ENCODE measurements at places on chromosomes 7 and 10. TPM values are rescaled to one million over a fixed set of nuclear protein-coding genes. Genes with fewer than 3 reads are reported as not detected.

DNA sequence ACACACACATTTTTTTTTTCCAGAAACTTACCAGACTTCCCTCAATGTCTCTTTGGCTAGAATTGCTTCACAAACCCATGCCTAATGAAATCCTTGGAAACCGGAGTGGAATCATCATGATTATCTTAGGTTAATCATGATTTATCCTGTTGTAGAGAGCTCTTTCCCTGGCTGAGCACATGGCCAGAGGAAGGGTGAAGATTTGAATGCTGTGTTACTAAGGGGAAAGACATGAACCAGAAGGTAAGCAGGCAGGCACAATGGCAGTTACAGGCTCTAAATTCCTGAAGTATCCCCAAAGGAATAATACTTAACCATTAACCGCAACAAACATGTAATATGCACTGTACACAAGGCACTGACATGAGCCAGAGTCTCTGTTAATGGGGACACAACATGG lies 4.1 kb upstream of the RNF148 start:
- DNase-seq, result no peak

- DNase-seq, result no peak
Observed at GRCh38 chr7:47992446-47992845, 13.0 kb upstream of the HUS1 start.

DNA sequence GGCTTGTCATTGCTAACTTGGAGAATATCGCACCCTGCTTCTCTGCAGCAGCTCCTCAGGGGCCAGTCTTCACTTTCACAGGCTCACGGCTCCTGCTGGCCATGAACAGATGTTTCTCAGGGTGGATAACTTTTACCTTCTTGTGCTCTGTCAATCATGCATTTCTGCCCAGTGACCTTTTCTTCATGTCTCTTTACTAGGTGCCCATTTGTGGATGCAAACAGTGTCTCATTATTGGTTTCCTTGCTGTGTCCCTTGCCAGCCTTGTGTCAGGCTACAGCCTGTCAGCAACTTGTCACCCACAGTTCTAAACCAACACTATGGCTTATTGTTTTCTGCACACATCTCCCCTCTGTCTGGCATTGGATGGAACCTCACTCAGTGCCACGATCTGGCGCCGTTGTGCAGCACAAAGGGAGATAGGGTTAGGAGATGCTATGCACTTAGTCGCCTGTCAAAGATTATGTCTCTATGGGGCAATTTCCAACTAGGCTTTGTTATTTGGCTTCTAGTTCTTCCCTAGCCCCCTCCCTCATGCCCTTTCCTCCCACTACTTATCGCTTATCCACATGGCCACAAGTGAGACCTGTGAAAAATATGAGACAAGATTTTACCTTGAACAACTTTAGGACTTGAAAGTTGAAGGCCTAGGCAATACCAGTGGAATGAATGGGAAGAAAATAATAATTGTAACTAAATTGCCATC lies 45.7 kb upstream of the NXPH1 start:
- DNase-seq, result no peak

- no peak for DNase-seq
Observed at GRCh38 chr7:104123786-104124185, 84.0 kb downstream of the ORC5 start.

DNA sequence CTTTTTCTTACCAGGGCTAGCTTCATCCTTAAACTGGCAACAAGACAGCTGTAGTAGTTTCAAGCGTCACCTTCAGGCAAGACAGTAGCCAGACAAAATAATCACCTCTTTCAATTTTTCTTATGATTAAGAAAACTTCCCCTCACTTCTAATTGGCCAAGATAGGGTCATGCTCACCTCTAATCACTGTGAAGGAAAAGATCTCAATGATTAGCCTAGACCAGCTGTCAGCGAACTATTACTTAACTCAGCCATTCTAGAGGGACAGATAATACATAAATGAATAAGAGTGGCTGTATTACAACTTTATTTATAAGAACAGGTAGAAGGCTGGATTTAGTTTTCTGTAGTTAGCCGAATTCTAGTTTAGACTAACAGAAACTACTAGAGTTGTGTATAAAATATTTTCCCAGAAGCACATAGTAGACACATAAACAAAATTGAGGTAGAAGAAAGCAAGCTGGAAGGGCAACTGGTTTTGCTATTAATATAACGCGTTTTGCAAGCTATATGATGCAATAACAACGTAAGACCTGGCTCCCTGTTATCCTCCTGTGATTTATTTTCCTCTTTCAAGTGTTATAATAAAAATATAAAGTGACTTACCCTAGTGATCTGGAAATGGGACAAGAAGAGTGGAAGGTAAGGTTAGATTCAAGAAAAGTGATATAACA lies 64.3 kb downstream of the ELAPOR2 start:
- no peak for DNase-seq

- DNase-seq, result peak; percentile 22
Observed at GRCh38 chr10:113736576-113736975, 14.9 kb upstream of the PLEKHS1 start.

DNA sequence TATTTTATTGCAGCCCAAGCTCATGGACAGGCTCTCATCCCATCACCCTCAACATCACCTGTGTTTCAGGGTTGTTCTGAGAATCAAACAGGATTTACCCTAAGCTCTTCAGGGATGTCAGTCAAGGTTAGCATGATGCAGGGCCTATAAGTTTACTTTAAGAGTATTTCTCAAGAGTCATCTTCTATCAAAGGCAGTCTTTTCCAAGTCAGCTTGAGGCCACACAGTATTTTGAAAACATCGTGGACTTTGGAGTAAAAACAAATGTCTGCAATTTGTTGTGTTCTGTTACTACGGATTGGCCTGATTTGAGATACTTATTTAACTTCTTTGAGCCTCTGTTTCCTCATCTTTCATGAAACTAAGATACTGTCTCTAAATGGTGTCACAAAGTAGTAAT lies 42.0 kb upstream of the NRP1 start:
- DNase-seq, result no peak

GRCh38 chr7:24916463-24917040 lies 63.4 kb downstream of the OSBPL3 start:
- DNase-seq, result no peak

DNA sequence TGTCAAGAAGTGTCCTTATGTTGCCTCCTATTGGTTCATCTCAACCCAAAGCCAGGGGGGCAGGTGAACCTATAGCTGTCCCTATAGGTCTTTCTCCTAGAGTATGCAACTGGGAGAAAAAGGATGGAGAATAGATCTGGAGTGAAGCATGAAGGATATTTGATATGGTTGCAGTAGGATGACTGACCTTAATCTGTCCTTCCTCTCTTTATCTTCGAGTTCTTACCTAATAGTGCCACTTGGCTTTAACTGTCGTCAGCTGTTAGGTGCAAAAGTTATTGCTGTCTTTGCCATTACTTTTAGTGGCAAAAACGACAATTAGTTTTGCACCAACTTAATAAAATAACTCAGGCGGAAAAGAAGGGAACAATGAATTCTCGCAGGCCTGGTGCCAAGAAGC lies 196.0 kb downstream of the GALNT17 start:
- no peak for DNase-seq

GRCh38 chr10:60423920-60424319 lies 34.2 kb upstream of the ANK3 start:
- no peak for DNase-seq

- peak; percentile 40 for DNase-seq
Observed at GRCh38 chr7:97982647-97983046, 7.3 kb downstream of the OCM2 start.

DNA sequence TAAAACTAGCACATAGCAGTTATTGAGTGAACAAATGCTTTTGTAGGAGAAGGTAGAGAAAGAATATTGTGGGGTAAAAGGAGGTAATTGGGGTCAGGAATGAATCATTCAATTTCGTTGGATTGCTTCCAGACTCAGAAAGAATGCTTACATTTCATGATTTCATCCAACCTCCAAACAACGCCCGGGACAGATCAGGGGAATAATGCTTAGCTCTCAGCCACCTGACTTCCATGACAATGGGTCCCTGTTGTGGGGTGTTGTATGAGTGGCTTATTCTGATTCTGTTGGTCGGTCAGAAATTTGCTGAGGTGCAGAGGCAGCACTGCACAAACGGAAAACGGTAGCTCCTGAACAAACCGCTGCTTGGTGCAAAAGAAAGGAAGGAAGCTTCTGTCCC lies 24.0 kb upstream of the INPP5F start:
- DNase-seq, result no peak

GRCh38 chr10:88616250-88616977 lies 29.9 kb downstream of the LIPJ start:
- DNase-seq, result no peak

GRCh38 chr7:351256-351655 lies 61.3 kb downstream of the FOXL3 start:
- DNase-seq, result peak; percentile 42

- no peak for DNase-seq
Observed at GRCh38 chr7:3408814-3409595, 108.0 kb downstream of the SDK1 start.

DNA sequence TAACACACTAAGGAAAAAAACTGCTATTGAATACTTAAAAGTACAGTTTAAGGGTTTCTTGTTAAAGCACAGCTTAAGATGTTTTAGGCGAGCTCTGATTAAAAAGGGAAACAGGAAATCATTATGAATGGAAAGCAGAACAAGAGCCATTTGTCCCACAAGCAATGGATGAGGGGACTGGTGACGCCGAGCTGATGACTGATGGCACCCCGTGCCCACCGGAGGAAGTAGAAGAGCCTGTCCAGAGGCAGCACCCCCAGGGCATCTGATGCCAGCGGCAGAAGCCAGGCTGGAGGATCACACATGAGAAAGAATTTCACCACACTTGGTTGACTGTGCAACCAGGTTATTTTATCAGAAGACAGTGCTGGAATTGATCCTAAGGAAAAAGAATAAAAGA lies 15.0 kb upstream of the INSIG1 start:
- DNase-seq, result no peak

GRCh38 chr10:103244666-103245271 lies 918 bp upstream of the RPEL1 start:
- peak; percentile 57 for DNase-seq

- peak; percentile 81 for DNase-seq
Observed at GRCh38 chr10:61463035-61463909, 10.1 kb upstream of the TMEM26 start.

DNA sequence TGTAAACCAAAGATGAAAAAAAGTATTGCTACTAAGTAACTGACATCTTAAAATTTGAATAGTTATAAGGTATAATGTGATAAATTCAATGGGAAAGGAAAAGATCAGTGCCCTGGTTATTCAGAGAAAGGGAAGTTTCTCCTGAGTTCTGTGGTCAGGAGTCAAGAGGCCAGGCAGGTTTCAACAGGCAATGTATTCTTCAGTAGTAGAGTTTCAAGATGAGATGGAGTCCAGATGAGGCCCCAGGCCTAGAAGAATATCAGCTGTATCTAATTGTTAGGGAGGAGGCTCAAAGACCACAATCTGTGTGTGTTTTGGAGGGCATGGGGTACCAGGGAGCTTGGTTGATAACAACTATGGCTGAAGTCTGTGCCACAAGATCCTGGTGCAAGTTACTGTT lies 101.4 kb upstream of the DLX6 start:
- no peak for DNase-seq

DNA sequence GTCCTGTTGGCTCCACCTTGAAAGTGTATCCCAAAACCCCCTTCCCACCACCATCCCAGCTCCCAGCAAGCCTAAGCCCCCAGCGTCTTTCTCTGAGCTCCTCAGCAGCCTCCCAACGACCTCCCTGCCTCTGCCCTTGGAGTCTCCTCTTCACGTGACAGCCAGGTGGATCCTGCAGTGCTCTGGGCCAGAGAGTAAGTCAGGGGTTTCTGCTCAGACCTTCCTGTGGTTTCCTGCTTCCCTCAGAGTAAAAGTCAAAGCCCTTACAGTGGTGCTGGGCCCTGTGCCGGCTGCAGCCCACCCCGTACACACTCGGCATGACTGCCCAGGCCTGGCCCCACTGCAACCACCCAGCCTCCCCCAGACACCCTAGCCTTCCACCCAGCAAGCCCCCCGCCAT lies 51.9 kb downstream of the OAT start:
- DNase-seq, result no peak

GRCh38 chr7:34430456-34430855 lies 227.6 kb upstream of the NPSR1 start:
- no peak for DNase-seq

- no peak for DNase-seq
Observed at GRCh38 chr7:141788296-141788695, 1.7 kb upstream of the TAS2R5 start.

UTF1 gene
- not detected for total RNA-seq

ZNF736 gene
- total RNA-seq, result 17.1 TPM

TSPAN33 gene
- 2.3 TPM for total RNA-seq

FRMPD2 gene
- total RNA-seq, result 2.0 TPM

TRIP6 gene
- total RNA-seq, result 84.9 TPM

GCK gene
- 0.34 TPM for total RNA-seq

DYNC1I1 gene
- 1.9 TPM for total RNA-seq

CYP3A7 gene
- 0.41 TPM for total RNA-seq

ANKRD2 gene
- total RNA-seq, result 1.9 TPM

FAM25A gene
- not detected for total RNA-seq
